Right ventricle myocardium inferior (tissue), 1 donor: ENCODE measurements at places on chromosomes 4 and X. TPM values are rescaled to one million over a fixed set of nuclear protein-coding genes. Genes with fewer than 3 reads are reported as not detected.

The SPANXD gene
- not detected for total RNA-seq

The BEX3 gene
- 158 TPM for total RNA-seq

The ZNF718 gene
- 6.3 TPM for total RNA-seq

The NLGN4X gene
- 3.3 TPM for total RNA-seq

The PAGE5 gene
- not detected for total RNA-seq

The CENPVL1 gene
- not detected for total RNA-seq

The TRO gene
- 1.8 TPM for total RNA-seq

The CXCL8 gene
- not detected for total RNA-seq

The COMMD8 gene
- 17.2 TPM for total RNA-seq

The LONRF3 gene
- 3.0 TPM for total RNA-seq

The CT45A1 gene
- total RNA-seq = not detected

The HAND2 gene
- total RNA-seq = 151 TPM

The HTR2C gene
- total RNA-seq = not detected

The ZCCHC12 gene
- total RNA-seq = not detected

The CT45A10 gene
- not detected for total RNA-seq

The ABHD18 gene
- total RNA-seq = 11.5 TPM

The PLP1 gene
- total RNA-seq = 11.4 TPM

The KIF4A gene
- total RNA-seq = 0.84 TPM

The TEX13C gene
- total RNA-seq = not detected

The AGTR2 gene
- 0.16 TPM for total RNA-seq

The SSX4B gene
- total RNA-seq = not detected

The MAGEB1 gene
- total RNA-seq = not detected

The BEX1 gene
- 0.38 TPM for total RNA-seq

The PNMA6F gene
- total RNA-seq = not detected

The CXCL11 gene
- total RNA-seq = not detected

The SHROOM3 gene
- total RNA-seq = 15.2 TPM

The SLITRK2 gene
- 0.35 TPM for total RNA-seq

The BEND4 gene
- total RNA-seq = 0.05 TPM

The CRLF2 gene
- not detected for total RNA-seq

The CTAG2 gene
- total RNA-seq = not detected

The STK32B gene
- 0.89 TPM for total RNA-seq

The HMGN5 gene
- 1.3 TPM for total RNA-seq

The SCOC gene
- total RNA-seq = 75.3 TPM

The GLOD5 gene
- not detected for total RNA-seq

The SMIM10L2A gene
- total RNA-seq = 1.3 TPM

The SPANXN3 gene
- total RNA-seq = not detected

The GATA1 gene
- total RNA-seq = 0.16 TPM

The SOWAHD gene
- 0.41 TPM for total RNA-seq

The CFAP47 gene
- not detected for total RNA-seq

The DSPP gene
- not detected for total RNA-seq

The DCAF8L2 gene
- not detected for total RNA-seq

The RHOH gene
- total RNA-seq = 0.54 TPM

The IL3RA gene
- total RNA-seq = 8.1 TPM

The STPG2 gene
- 0.43 TPM for total RNA-seq
